ENCODE measurements at places on chromosomes 4 and X. TPM values are rescaled to one million over a fixed set of nuclear protein-coding genes. Genes with fewer than 3 reads are reported as not detected.

Gene PRPS2
- total RNA-seq, result 44.1 TPM

Gene FGB
- not detected for total RNA-seq

Gene DDIT4L
- 1.2 TPM for total RNA-seq

Gene PFKFB1
- not detected for total RNA-seq

Gene PLAC8
- total RNA-seq, result 0.48 TPM

Gene RAB39B
- under 0.01 TPM for total RNA-seq

Gene VCX3B
- not detected for total RNA-seq

Gene DMRTC1
- not detected for total RNA-seq

Gene CLIC2
- total RNA-seq, result under 0.01 TPM

Gene EDNRA
- 7.5 TPM for total RNA-seq

Gene IRS4
- total RNA-seq, result not detected

Gene CBLL2
- not detected for total RNA-seq
